ENCODE measurements at places on chromosomes 4 and X. TPM values are rescaled to one million over a fixed set of nuclear protein-coding genes. Genes with fewer than 3 reads are reported as not detected.

DNA sequence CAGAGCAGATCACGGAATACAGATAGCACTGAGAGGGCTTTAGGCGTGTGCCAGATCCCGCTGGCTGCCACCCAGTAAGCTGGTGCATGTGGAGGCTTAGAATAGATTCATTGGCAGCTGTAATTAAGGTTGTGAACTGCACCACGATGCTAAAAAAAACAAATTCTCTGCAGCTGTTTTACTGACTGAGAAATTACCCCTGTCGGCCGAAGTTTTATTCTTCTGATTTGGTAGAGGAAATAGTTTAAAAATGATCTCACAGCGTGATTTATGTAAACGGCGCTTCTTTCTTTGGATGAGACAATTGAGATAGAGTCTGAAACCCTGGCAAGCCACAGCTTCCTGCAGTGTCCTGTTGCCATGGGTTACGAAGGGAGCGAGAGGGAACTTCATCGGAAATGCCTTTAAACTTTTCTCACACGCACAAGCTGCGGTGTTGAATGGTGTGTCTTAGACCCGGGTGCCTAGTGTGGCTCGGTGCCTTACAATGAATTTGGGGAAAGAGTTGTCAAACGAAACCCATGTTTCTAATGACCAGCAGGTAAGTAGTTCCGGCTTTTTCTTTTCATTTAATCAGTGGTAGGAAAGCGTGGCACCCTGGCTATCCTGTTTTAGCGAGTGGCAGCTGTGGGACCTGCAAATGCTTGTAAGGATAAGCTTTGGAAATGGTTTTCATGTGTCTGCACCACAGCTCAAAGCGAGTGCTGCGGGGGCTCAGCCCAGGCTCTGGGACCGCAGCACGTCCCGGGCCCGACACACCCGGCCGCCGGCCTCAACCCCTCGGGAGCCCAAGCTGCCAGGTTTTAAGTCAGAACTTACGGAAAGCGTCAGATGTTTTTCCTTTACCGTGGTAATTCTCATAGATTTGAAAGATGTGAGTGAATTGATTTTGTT lies 71.7 kb upstream of the HGFAC start:
- no peaks in the 10 kb centered on the region for H3K36me3 ChIP-seq
- H3K4me3 ChIP-seq = peak overlapping the region; percentile 16
- peaks cover 18% of the 10 kb centered on the region for H3K4me1 ChIP-seq
- no peaks in the 10 kb centered on the region for H3K27me3 ChIP-seq
- DNase-seq = peak; percentile 40

DNA sequence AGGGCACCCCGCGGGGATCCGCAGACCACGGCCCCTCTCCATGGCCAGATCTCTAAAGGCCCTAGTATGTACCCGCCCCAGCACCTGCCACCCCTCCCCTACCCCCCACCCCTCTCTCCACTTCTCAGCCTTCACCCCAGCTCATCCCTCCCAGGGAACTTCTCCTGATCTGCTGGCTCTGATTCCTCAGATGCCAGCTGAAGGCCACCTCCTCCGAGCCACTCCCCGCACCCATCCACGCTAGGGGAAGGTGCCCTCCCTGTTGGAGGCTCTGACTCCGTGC lies 11.9 kb downstream of the PSAPL1 start:
- H3K36me3 ChIP-seq = no peaks in the 10 kb centered on the region
- no peak overlapping the region for H3K27ac ChIP-seq
- no peaks in the 10 kb centered on the region for H3K27me3 ChIP-seq
- DNase-seq = no peak

DNA sequence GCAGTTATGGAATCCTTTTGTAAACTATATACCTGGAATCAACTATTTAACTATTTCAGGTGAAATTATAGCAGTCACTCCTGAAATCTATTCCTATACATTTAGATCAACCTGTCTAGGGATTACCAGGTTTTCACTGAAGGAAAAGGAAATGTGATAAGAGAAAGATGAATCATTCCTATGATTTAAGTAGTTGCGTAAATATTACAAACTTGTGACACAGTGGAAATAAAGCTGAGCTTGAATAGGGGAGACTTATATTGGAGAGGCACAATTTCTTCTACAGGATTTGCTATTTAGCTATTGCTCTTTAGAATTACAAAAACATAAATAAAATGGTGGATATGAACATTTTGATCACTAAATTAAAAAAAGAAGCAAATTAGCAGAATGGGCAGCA lies 284.1 kb upstream of the EPHA5 start:
- H3K4me3 ChIP-seq = no peak overlapping the region
- DNase-seq = no peak
- no peaks in the 10 kb centered on the region for H3K4me1 ChIP-seq
- H3K36me3 ChIP-seq = no peaks in the 10 kb centered on the region
- H3K27me3 ChIP-seq = no peaks in the 10 kb centered on the region

RRH gene
- total RNA-seq = 0.61 TPM

TENM3 gene
- total RNA-seq = 0.44 TPM

TRAM1L1 gene
- not detected for total RNA-seq
